RCC 7860 (cell line): ENCODE measurements at places on chromosomes 2 and 18.

DNA sequence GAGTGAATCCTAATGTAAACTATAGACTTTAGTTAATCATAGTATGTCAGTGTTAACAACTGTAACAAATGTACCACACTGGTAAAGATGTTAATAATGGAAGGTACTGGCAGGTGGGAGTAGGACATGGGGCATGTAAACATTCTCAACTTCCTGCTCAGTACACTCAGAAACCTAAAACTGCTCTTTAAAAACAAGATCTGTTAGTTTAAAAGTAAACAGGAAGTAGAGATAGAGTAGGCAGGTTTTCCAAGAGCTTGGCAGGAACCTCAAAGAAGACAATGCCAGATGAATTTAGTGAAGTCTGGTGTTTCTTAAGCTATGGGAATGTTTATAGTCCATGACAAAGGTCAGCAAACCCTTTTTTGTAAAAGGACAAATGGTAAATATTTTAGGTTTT is 46.6 kb downstream of the CCDC138 start:
- no peak for DNase-seq

- no peak for DNase-seq
Observed at GRCh38 chr2:176830362-176830761, 382.2 kb upstream of the HNRNPA3 start.

DNA sequence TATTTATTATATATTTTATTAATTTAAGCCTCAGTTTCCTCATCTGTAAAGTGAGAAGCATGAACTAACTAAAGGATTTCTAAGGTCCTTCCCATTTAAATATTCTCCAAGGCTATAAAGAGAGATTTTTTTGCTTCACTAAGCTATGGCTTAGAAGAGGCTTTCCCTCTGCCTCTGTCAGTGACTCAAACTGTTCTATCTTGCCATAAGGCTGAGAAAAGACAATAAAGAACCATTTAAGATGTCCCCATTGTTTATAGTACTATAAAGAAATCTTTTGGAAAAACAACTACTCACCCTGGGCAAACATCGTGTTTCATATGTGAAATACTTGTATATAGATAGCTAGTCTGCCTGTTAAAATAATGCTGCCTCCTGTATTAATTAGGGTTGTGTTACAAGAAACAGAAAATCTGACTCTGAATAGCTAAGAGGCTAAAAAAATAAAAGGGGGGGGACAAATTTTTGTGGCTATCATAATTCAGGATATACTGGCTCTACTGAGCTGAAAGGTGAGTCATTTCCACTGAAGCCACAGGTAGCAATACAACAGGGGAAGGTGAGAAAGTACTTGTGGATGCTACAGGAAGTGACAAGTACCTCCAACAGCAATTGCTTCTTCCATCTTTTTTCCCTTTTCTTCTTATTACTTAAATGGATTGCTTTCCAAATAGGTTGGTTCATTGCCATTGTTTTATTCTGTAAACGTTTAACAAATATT is 25.4 kb downstream of the EPHA4 start:
- no peak for DNase-seq

DNA sequence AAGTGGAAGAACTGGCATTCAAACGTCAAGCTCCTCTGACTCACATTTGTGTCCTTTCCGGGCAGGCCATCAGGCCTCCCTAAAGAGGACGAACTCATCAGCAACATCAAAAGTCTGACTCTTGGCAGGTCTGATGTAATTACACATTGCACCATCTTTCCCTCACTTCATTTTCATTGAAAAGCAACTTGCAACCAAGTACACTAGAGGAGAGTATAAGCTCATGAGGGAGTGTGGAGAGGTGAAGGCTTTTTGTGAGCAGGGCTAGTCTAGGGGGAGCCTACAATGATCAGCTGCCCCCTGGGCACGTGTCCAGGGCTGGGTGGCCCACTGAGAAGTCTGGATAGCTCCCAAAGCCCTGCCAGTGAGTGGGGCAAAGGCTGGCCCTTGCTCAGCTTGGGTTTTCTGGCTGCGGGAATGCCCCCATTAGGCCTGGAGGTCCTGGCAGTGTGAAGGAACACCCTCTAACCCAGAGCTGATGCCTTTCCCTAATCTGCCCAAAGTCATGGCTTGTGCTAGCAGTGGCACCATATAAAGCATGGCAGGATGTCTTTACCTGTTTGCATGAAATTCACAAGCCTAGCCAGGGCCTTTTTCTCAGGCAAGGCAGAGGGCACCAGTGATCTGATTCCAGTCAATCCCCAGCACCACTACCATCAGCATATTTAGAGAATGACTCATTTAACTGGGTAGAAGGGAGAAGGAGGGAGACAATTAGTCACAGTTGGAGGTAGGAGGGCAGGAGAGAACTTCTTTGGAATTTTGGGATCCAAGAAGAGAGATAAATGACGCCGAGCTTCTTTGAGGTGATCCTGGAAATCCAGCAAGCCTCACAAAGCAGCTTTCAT is 8.5 kb upstream of the DAW1 start:
- peak; percentile 96 for DNase-seq

DNA sequence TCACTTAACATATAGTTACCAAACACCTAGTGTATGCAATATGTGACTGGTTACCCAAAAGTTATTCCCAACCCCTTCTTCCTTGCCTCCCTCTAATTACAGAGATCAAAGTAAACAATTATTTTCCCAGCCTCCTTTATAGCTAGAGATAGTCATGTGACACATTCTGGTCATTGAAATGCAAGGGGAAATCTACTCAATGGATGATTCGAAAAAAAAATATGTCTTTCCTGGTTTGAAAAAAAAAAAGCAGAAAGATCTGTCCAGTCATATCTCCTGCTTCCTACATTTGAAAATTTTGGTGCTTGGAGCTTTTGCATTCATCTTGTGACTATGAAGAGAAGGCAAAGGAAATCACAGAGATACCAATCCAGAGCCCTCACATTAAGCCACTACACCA is 27.6 kb upstream of the UGP2 start:
- no peak for DNase-seq

- no peak for DNase-seq
Observed at GRCh38 chr2:5076599-5076998, 615.6 kb upstream of the SOX11 start.
